CD4-positive, CD25-positive, alpha-beta regulatory T cell (primary cell): ENCODE measurements at places on chromosomes 1 and 21. TPM values are rescaled to one million over a fixed set of nuclear protein-coding genes. Genes with fewer than 3 reads are reported as not detected.

LRRN2 gene
- not detected for total RNA-seq

GSTM1 gene
- 18.7 TPM for total RNA-seq

CASQ2 gene
- not detected for total RNA-seq

GSTM5 gene
- not detected for total RNA-seq

HAO2 gene
- total RNA-seq: not detected

PPIAL4G gene
- 0.20 TPM for total RNA-seq

ATP1A2 gene
- not detected for total RNA-seq

DEPDC1 gene
- total RNA-seq: 0.39 TPM
